ENCODE measurements at places on chromosomes 16 and 17.

DNA sequence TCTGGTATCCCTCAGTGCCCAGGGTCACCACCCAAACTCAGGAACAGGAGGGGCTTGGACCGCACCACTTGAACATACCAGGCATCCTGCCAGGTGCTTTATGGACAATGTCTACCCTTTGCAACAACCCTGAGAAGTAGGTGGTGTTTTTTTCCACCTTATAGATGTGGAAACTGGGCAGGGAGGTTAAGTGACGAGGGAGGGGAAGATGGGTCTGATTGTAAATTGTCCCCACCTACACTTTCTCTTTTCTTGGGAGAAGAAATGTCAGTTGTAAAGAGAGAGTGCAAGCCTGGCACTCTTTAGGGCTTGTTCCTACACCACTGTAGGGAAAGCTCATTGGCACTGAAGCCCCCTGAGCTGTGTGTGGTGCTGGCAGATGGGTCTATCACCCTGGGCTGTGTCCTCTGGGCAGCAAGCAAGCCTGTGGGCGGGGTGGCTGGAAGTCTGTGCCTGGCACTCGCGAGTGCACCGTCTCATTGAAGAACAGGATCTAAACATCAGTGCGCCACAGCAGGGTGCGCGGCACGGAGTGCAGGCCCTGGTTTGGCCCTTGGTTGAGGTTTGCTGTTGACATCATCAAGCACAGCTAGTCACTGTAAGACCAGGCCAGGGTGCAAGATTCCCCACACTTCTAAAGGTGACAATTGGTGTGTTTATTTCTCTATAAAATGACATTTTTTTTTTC lies 15.1 kb downstream of the NOD2 start:
- DNase-seq, result no peak

- no peak for DNase-seq
These were observed 49.4 kb downstream of the SLC39A11 start for GRCh38 chr17:73042809-73043685.

DNA sequence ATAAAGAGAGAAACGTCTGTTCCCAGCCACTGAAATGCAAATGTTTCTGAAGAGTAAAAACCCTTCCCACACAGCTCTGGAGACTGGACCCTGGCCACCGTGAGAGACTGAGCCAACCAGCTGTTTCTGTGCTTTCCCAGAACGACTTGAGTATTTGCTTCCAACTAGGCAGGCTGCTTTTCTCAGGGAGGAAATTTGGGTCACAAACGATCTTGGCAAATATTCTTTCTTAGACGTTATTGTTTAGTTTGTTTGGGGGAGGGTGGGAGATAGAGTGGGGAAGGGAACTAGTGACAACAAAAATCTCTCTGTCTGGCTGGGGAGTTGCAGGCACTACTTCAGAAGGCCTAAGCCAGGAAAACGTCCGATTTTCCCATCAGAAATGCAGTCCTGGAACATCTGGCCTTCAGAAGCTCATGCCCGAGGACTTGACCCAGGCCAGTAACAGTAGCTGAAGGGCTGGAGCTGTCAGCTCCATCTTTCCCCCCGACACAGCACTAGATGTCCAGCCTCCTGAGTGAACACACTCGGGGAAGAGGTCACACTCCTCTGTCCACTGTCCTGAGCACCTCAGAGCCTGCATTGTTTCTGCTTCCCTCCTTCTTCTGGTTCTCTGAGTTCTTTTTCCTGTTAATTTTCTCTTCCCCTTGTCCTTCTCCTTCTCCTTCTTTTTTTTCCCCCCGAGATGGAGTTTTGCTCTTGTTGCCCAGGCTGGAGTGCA lies 4.0 kb downstream of the CCDC92B start:
- DNase-seq, result no peak

- DNase-seq, result no peak
These were observed 194.0 kb upstream of the CDH5 start for GRCh38 chr16:66172463-66172862.

GRCh38 chr16:50611332-50611934 lies 63.2 kb downstream of the NKD1 start:
- DNase-seq, result no peak

- no peak for DNase-seq
These were observed 163.3 kb downstream of the HS3ST2 start for GRCh38 chr16:22977294-22977697.

GRCh38 chr16:80746231-80746630 lies 58.2 kb downstream of the CDYL2 start:
- DNase-seq, result no peak
